ENCODE measurements at places on chromosomes 7 and 10.

DNA sequence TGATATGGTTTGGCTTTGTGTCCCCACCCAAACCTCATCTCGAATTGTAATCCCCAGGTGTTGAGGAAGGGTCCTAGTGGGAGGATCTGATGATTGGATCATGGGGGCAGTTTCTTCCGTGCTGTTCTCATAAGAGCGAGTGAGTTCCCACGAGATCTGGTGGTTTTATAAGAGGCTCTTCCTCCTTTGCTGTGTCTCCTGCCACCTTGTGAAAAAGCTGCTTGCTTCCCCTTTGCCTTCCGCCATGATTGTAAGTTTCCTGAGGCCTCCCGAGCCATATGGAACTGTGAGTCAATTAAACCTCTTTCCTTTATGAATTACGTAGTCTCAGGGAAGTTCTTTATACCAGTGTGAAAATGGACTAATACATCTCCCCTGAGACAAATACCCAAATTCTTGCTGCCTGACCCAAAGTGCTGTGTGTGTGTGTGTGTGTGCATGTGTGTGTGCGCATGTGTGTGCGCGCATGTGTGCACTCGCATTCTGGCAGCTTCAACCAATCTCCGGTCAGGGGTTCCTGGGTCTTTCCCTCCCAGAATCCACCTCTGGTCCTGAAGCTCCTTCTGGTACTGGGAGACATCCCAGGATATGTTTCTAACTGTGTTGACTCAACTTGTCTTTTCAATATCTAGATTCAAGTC is 98.1 kb upstream of the LRRC4 start:
- DNase-seq: no peak

GRCh38 chr7:29113384-29114102 is 32.8 kb downstream of the CPVL start:
- no peak for DNase-seq

- DNase-seq: no peak
These were observed 166.0 kb upstream of the SP4 start for GRCh38 chr7:21261627-21262594.

DNA sequence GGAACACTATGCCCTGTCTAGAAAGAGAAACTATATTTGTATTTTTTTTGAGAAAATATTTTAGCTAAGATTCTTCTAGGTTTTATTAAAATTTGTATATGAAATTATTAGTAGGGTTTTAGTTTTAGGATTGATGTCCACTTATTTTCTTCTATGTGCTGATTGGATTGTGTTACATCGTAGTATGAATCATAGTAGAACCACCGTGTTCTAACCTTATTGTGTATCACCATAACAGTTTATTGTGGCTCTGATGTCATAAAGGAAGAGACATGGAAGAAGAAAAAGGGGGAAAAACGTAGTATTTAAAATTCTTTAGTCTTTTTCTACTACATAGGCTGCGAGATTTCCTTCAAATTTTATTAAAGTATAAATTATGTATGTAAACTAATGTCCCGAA is 1.9 kb downstream of the AGBL3 start:
- DNase-seq: no peak

DNA sequence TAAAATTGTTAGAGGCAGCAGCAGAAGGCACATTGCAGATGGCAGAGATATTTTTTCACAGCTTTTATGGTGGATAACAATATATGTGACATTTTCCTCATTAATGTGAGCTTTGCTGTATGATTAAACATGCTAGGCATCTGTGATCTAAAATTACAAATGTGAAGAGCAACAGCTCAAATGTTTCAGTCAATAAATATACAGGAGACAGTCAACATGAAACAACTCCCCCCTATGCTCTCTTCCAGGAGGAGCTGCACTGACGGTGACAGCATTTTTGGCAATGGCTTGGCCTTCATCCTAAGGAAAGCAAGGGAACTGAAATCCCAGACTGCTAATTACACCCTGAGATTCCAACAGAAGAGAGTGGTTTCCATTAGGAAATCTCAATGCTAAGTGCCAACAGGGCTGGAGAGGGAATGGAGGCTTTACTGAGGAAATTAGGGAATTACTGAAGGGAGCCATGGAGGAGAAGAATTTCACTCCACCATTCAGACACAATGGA is 51.4 kb upstream of the GRB10 start:
- no peak for DNase-seq

- DNase-seq: no peak
These were observed 129.8 kb downstream of the CUBN start for GRCh38 chr10:16999665-17000451.

- DNase-seq: no peak
These were observed 64.3 kb downstream of the AP3M1 start for GRCh38 chr10:74086317-74086716.

- no peak for DNase-seq
These were observed 97.5 kb downstream of the TCF7L2 start for GRCh38 chr10:113047605-113047962.

- DNase-seq: no peak
These were observed 182.7 kb upstream of the MKLN1 start for GRCh38 chr7:131145026-131145425.

- DNase-seq: no peak
These were observed 504.3 kb upstream of the PCDH15 start for GRCh38 chr10:55305285-55305684.

DNA sequence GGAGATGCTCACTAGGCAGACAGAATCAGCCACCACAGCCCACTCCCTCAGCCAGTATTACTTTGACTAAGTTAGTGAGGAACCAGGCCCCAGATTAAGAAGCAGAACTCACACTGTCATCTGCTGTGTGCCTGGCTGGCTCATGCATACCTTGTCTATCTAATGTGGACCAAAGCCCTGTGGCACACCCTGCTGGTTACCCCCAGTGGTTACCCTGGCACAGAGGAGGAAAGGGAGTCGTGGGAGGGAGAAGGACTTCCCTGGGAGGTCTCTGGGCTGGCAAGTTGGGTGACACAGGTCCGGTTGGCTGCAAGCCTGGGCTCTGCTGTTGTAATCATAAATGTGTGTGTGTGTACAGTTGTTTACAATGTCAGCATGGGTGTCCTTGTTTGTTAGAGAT is 7.5 kb upstream of the SH2D4B start:
- no peak for DNase-seq

DNA sequence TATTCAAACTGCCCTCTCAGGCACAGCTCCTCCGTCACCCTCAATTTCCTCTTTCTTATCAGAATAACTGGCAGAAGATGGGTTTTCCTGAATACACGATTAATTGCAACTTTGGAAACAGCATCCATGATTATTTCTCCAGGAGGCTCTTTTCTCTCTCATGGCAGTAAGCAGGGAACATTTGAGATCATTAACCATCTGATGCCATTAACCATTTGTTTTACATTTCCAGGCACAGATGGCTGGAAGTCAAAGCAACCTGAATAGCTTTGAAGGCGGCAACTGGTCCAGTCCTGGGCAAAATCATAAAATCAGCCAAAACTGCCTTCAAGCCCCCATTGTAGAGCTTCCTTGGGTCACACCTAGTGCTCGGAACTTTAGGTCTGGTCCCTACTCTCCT is 289.5 kb upstream of the AOAH start:
- DNase-seq: no peak

DNA sequence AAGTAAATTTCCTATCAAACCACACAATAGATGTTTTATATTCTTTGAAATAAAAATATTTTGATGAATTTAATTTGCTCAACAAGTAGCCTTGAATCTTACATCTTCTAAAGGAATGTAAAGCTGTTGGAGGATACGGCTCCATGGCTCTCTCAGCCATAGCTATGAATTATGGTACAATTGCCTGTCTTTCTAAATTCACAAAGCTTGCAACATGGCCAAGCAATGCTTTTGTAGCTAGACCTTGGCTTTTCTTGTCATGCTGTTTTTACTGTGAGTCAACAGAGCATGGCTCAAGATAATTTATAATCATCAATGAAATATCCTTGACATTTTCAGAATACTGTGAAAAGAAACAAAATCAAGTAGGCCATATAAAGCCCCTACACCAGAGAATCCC is 286.7 kb downstream of the CACNA2D1 start:
- no peak for DNase-seq

GRCh38 chr10:75493464-75493863 is 62.0 kb downstream of the LRMDA start:
- no peak for DNase-seq

- no peak for DNase-seq
These were observed 11.4 kb upstream of the REPIN1 start for GRCh38 chr7:150357270-150357669.

GRCh38 chr7:3558400-3558799 is 257.3 kb downstream of the SDK1 start:
- DNase-seq: no peak

DNA sequence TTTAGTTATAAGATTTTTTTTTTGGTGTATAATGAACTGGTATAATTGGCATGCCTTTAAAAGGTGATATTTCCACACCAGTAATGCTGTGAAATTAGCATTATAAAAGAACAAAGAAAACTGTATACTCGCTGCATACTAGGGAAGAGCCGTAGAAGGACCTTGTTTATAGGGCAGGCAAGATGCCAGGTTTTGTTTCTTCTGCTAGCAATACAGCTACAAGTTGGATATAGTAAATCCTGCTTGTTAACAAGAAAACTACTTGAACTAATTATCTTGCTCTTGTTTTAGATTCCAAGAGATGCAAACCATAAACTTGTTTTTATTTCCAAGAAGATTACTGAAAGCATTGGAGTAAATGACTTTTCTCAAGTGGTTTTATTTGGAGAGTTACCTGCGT is 1.9 kb downstream of the DNAH11 start:
- no peak for DNase-seq

DNA sequence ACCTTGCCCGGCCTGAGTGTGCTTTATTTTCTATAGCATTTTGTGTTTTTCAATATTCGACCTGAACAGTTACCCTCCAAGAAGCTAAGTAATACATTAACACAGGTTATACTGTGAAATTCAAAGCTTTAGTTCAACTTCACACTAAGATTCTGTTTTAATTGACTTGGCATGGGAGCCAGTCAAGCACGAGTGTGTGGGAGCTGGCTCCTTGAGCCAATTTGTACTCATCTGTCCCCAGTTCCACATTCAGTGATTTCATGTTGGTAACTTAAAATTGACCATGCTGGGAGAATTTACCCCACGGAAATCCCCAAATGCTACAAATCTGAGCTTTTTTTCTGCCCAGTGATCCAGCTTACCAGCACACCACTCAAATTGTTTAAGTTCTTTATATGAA is 20.3 kb downstream of the TSPAN12 start:
- no peak for DNase-seq

GRCh38 chr7:83178796-83179195 is 16.1 kb upstream of the PCLO start:
- DNase-seq: no peak

DNA sequence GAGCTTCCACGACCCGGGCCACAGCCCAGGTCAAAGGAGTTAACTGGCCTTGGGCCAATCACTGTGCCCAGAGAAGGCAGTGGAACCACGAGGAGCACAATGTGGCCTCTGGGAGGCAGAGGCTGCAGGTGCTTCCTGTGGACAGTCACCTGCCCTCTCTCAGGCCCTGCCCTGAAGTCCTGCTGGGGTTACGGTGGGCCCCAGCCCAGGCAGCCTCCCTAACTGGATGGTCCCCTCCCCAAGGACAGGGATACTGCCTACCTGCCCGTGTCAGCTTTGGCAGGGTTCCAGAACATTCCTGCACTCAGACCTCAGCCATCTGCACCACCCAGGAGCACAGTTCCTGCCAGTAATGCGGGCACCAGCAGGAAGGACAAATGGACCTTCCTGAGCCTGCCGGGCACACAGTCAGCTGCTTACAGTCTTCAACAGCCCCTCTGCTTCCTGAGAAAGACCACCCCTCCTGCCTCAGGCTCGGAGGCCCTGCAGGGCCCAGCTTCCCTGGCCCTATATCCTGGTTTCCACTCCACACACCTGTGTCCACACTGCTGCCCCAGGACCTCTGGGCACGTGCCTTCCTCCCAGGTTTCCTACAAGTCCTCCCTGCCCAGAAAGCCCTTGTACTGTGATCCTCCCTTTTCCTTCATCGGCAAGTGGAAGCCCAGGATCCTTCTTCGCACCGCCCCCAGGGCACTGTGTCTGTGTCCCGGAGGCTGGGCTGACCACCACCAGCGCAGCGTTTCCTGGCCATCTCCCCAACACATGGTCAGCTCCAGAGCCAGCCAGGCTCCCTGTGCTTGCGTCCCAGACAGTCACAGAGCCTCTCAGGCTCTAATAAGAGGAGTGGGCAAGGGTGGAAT is 23.3 kb downstream of the WDR86 start:
- no peak for DNase-seq

DNA sequence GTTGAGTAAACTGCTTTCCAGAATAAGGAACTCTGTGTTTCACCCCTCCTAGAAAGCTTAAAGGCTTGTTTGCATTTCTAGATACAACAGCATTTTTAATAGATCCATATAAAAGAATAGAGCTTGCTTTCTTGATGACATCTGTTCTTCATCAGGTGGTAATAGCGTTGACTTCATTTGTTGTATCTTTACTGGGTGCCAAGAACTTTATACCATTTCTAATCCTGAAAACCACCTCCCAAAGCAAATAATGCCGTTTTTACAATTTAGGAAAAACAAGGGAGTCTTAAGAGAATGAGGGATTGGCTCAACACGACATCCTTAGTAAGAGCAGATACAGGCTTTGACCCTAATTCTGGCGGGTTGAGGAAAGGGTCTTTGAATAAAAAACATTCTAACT is 993.4 kb downstream of the TYW1 start:
- no peak for DNase-seq

DNA sequence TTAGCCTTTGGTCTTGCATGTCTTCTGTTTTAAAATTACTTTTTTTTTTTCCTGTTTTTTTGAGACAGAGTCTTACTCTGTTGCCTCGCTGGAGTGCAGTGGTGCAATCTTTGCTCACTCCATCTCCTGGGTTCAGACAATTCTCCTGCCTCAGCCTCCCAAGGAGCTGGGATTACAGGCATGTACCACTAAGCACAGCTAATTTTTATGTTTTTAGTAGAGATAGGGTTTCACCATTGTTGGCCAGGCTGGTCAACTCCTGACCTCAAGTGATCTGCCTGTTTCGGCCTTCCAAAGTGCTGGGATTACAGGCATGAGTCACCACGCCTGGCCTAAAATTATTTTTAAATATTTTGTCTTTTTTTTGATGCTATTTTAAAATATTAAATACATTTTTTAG is 38.5 kb downstream of the MLLT10 start:
- DNase-seq: no peak

GRCh38 chr10:125023862-125024496 is 82.1 kb downstream of the ZRANB1 start:
- DNase-seq: no peak

GRCh38 chr10:68550747-68551411 is 9.3 kb upstream of the TET1 start:
- DNase-seq: no peak
